ENCODE measurements at places on chromosomes 3 and 15. TPM values are rescaled to one million over a fixed set of nuclear protein-coding genes. Genes with fewer than 3 reads are reported as not detected.

Gene CYP8B1
- total RNA-seq: not detected

Gene C3orf80
- 0.07 TPM for total RNA-seq

Gene ADGRG7
- not detected for total RNA-seq

Gene GATM
- 0.65 TPM for total RNA-seq

Gene CPNE9
- total RNA-seq: 0.17 TPM

Gene FES
- 33.7 TPM for total RNA-seq

DNA sequence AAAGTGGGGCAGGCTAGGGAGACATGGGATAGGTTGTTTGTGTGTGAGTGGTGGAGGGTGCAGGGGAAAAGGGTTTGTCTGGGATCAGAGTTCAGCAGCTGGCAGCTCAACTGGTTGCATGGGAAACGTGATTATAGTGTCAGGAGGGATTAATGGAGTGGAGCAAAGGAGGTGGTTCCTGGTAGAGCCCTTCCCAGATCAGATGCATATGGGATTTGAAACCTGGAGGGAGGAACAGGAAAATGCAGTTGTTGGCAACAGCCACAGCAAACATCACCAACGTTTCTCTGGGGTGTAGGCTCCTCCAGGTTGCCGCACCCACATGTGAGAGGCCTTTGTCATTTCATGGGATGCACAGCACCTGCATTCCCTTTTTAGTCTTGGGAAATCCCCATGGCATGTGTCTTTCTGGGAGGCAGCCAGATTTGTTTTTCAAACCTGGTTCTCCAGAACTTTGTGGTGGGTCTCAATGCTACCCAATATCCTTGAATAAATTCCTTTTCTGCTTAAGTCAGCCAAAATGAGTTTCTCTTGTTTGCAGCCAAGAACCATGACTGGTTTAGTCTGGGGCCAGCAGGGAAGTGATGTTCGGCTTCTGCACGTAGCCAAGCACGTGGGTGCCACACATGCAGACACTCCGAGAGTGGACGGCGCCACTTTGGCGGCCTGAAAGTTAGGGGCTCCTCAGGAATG lies 61.3 kb downstream of the BDH1 start:
- peaks cover 9% of the 10 kb centered on the region for H3K27me3 ChIP-seq
- no peak overlapping the region for H3K4me3 ChIP-seq
- no peaks in the 10 kb centered on the region for H3K4me1 ChIP-seq

DNA sequence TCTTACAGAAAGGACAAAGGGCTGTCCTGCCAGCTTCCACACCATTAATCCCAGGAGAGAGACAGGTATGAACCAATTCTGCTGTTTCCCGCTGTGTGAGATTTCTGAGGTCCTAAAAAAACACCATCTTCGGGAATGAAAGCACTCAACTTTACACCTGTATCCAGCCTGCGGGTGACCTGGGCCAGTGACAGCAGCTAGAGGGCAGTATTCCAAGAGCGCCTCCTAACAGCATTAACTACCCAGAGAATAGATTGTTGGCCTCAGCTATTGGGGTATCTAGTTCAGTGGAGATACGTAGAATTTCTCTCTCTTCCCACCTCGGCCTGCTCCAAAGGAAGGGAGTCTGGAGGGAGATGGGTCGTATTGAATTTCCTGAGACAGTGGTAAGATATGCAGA lies 55.1 kb downstream of the WDR76 start:
- H3K27me3 ChIP-seq: no peaks in the 10 kb centered on the region
- H3K4me1 ChIP-seq: peaks cover 6% of the 10 kb centered on the region
- H3K4me3 ChIP-seq: no peak overlapping the region

GRCh38 chr3:184030536-184030935 lies 1.0 kb upstream of the HTR3D start:
- DNase-seq: no peak
- H3K36me3 ChIP-seq: no peaks in the 10 kb centered on the region

- H3K4me1 ChIP-seq: peaks cover 2% of the 10 kb centered on the region
- no peak overlapping the region for H3K27ac ChIP-seq
- H3K36me3 ChIP-seq: peaks cover 44% of the 10 kb centered on the region
- H3K4me3 ChIP-seq: no peak overlapping the region
These were observed 15.2 kb downstream of the DIS3L start for GRCh38 chr15:66308531-66308930.

GRCh38 chr3:152126260-152126659 lies 142.5 kb upstream of the MBNL1 start:
- no peak overlapping the region for H3K27ac ChIP-seq
- H3K4me3 ChIP-seq: no peak overlapping the region
- H3K27me3 ChIP-seq: peaks cover 15% of the 10 kb centered on the region
- DNase-seq: no peak

DNA sequence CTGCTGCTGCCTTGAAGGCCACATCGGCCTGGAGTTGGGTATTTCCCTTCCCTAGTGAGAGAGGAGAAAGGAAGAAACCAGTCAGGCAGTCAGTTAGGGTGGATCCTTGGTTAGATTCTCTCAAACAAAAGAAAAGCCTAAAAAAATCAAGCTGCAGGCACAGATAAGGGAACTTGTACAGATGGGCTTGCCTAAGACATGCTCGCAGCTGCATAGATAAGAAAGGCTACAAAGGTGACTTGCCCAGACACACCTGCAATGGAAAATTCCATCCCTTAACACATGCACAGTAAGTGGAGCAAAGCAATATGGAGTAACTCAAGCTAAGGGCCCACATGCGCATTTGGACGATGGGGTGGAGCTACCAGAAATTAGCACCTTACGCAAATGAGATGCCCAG lies 199.7 kb upstream of the ARPP21 start:
- H3K4me3 ChIP-seq: no peak overlapping the region
- no peak overlapping the region for H3K27ac ChIP-seq
- no peaks in the 10 kb centered on the region for H3K36me3 ChIP-seq
- H3K4me1 ChIP-seq: no peaks in the 10 kb centered on the region

- H3K27me3 ChIP-seq: no peaks in the 10 kb centered on the region
- peak overlapping the region; percentile 62 for H3K27ac ChIP-seq
- DNase-seq: no peak
These were observed 18.7 kb upstream of the EOGT start for GRCh38 chr3:69032142-69032541.

GRCh38 chr15:20352241-20353200 lies 189.1 kb downstream of the GOLGA6L6 start:
- DNase-seq: peak; percentile 57
- no peaks in the 10 kb centered on the region for H3K27me3 ChIP-seq
- H3K4me1 ChIP-seq: peaks cover 4% of the 10 kb centered on the region
- no peak overlapping the region for H3K27ac ChIP-seq
- no peaks in the 10 kb centered on the region for H3K36me3 ChIP-seq

GRCh38 chr3:185820973-185821758 lies 3.7 kb downstream of the IGF2BP2 start:
- no peak overlapping the region for H3K4me3 ChIP-seq
- no peak overlapping the region for H3K27ac ChIP-seq
- H3K4me1 ChIP-seq: peaks cover 7% of the 10 kb centered on the region
- H3K36me3 ChIP-seq: no peaks in the 10 kb centered on the region
- H3K27me3 ChIP-seq: peaks cover 67% of the 10 kb centered on the region

DNA sequence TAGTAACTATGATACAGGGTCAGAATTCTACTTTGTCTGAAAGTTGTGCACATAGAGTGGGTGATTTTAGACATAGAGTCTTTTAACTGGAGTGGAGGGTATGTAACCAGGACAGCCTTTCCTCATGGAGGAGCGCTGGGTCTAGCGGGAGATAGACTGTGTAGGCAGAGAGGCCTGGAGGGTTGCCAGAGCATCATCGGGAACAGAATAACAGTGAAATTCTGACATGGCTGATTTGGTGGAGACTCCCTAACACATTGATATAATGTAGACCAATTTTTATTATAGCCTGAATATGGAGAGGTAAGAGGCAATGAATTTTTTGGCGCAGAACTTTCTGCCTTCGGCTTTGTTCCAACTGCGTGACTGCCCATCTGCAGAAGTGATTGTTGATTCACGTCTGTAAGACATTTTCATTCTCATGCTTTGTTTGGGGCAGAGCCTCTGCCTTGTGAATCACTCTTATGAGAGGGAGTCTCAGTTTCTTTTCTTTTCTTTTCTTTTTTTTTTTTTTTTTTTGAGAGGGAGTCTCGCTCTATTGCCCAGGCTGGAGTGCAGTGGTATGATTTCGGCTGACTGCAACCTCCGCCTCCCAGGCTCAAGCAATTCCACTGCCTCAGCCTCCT lies 16.0 kb downstream of the LPP start:
- H3K27me3 ChIP-seq: no peaks in the 10 kb centered on the region
- DNase-seq: no peak
